ENCODE measurements at places on chromosomes 4 and X.

DNA sequence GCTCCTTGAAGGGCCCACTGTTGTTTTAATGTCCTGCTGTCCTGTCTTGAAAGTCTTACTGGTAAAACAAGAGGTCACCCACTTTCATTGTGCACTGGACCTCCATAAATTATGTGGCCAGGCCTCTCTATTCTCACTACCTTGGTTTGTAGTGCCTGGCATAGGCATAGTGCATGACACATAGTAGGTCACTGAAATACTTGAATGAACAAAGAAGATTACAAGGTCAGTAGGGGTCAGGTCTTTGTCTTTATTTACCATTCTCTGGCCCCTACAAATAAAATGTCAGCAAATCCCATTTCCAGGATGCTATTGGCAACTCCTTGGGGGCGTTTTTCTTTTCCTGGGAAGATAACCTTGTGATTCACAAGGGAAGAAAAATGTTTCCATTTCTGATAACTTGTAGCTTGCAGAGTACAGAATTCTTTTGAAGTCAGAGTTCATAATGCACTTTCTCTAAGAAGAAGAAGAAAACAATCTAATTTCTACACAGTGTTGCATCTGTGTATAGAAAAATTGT is 1.4 kb downstream of the PGM2 start:
- no peak for DNase-seq

- no peak for DNase-seq
Measured at GRCh38 chrX:56787734-56788152, 58.7 kb downstream of the NBDY start.

GRCh38 chrX:97200454-97200853 is 316.7 kb downstream of the RPA4 start:
- DNase-seq, result no peak

DNA sequence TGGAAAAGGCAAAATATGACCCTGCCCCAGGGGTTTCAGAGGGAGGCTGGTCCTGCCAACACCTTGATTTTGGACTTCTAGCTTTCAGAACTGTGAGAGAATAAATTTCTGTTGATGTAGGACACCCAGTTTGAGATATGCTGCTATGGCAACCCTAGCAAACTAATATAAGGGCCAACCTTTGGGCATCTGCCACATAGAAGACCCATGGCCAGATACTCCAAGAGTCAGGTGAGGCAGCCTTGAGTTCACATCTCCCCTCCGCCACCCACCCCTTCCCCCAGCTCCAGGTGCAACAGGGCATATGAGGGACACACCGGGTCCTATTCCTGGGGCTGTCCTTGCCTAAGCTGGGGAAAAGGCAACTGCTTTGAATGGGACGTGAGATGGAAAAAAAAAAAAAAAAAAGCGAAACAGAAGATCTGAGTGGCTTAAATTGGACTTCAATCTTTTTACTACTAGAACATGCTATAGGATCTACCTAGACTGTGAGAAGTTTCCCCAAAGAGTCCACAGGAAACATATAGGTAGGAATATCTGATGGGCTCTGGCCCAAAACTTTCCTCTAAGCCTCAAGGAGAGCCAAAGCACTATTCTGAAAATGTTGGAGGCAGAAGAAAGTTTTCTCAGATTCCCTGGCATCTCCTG is 56.5 kb upstream of the PROM1 start:
- DNase-seq, result no peak

All from GOT3 (cell line).